CD4-positive, alpha-beta T cell treated with Interleukin-6 at 100 ng/mL for 8 hours (primary cell): ENCODE measurements at places on chromosomes 7 and 10.

- no peak for DNase-seq
Observed at GRCh38 chr7:79593866-79594301, 140.4 kb upstream of the MAGI2 start.

DNA sequence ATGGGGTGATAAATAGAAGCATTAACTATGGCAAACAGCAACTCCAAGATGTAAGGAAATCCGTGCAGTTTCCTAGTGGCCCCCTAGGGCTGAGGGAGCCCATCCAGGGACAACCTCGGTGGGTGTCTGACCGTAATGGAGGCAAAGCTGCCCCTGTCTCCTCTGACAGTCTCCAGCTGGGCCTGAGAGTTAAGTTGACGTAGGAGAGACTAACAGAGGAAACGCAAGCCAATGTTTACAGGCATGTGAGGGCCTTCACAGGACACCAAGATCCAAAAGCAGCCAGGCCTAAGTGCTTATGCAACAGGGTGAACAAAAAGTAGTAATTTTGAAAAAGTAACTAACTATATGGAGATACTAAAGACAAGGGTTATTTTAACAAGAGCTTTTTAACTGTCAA lies 330.0 kb upstream of the C7orf33 start:
- no peak for DNase-seq

- DNase-seq = no peak
Observed at GRCh38 chr10:24791084-24791726, 67.5 kb upstream of the ARHGAP21 start.

- no peak for DNase-seq
Observed at GRCh38 chr10:9608602-9609001, 1409.1 kb upstream of the CELF2 start.

GRCh38 chr7:50508471-50508943 lies 56.7 kb downstream of the DDC start:
- DNase-seq = no peak

GRCh38 chr10:18918532-18918931 lies 130.1 kb upstream of the MALRD1 start:
- no peak for DNase-seq

DNA sequence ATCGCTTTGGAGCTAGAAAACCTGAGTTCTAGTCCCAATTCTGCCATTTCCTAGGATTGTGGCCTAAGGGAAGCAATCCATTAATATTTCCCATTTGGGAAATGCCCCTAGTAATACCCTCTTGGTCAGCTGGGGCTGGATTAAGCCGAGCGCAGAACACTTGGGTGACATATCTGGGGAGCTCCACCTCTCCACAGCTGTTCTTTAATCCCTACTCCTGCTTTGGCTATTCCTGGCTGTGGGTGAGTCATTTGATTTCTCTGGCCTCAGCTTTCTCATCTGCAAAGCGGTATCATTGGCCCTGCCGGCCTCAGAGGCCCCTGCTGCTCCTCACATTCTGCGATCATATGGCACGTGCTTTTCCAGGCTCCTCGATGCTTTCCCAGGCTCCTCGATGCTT lies 108.3 kb downstream of the BUB3 start:
- no peak for DNase-seq

- DNase-seq = no peak
Observed at GRCh38 chr7:129176916-129177710, 11.3 kb upstream of the SMO start.

GRCh38 chr7:41029072-41029499 lies 673.8 kb downstream of the INHBA start:
- DNase-seq = no peak

DNA sequence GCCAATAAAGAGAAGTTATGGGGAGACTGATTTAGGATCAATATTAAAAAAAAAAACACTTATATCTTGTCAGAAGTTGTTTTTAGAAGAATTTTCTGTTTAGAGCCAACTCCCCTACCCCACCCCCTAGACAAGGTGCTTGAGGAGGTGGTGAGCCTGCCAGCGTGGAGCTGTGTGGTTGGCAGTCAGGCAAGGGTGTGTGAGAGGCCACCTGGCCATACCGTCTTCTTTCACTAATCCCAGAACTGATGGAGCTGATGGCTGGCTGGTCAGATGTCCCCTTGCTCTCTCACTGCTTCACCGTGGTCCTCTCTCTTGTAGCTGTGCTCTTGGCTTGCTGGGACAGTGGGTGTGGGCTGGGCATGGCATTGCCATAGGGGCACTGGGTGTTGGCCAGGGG lies 34.3 kb downstream of the NACAD start:
- no peak for DNase-seq

GRCh38 chr10:114682121-114682520 lies 24.0 kb upstream of the ABLIM1 start:
- DNase-seq = no peak

DNA sequence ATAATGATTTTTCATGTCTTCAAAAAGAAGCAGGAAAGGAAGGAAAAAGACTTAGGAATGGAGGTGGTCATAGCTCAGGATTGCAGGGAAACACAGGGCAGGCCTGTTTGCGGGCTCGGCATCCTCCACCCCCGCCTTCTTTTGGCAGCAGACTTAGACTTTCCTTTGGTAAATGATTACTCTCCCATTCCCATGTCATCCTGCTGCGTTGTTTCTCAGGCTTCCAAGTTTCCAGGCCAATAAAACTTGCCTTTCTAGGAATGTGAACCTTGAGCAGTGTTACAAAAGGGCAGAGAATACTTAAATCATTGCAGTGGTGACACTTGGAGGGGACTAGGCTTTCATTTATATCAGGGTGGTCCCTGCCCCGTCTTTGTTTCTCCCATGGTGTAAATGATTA lies 34.0 kb upstream of the DGKB start:
- DNase-seq = no peak

DNA sequence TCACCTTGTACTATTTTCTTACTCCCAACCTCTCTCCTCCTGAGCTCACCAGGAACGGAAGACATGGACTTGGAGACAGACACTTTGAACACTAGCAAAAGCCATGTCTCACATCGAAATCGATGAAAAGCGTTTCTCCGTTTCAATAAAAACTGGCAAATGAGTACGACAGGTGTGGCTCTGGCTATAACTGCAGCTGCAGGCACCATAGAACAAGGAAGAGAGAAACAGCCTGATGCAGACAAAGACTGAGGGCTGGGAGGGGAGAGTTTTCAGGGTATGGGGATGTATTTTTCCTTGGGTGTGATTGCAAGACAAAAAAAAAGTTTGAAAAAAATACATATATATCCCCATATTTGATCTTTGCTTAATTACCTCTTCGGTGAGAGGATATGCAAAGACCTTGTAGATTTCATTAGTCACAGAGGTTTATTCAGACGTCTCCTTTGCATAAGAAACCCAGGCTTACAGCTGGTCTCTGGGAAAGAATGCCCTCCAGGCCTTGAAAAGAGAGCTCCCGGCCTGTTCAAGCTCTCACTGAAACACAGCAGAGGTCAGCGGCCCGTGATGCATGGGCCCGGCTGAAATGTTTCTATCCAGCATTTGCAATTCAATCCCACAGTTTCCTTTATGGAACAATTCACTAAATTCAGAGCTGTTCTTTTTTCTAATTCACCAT lies 63.1 kb downstream of the TLL2 start:
- no peak for DNase-seq

DNA sequence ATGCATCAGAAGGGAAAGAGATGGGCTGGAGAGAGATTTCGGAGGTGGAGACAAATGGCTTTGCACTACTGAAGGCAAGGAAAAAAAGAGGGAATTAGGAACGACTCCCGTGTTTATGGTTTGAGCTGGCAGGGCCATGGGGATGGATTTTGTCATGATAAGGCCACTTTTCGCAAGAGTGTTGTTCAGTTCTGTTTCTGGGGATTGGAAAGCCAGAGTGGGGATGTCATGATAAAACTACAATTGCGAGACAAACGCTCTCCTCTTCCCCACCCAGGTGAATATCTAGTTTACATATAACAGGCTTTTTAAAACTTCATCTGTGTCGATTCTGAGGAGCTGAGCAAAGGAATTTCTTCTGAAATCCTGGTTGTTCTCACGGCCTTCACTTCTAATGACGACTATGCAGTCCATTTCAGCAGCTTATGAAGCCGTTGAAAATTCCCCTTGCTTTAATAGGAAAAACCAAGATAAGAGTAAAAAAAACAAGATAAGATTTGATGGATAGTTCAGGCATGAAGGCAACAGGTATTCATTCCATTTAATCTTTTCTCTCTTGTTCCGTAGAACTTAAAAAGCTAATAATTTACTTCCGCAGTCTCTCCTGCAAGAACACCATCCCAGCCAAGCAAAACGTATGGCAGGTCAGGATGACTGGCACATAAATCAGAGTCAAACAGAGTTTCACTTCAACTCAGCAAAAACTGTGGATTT lies 245.6 kb upstream of the PITRM1 start:
- DNase-seq = no peak

DNA sequence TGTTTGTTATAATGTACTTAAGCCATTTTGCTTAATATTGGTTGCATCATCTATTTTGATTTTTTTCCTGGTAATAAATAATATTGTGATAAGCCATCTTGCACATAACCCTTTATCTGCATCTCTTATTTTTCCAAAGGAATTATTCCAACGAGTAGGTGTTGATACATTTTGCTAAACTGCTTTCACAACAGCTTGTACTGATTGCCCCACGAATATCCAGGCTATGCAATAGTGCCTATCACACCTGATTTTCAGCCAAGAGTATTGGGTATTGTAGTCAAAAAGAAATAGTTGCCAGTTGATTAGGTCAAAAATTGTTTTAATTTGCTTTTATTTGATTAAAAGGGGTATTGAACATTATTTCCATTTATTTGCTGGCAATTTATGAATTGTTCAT lies 20.7 kb downstream of the CREB5 start:
- no peak for DNase-seq

- no peak for DNase-seq
Observed at GRCh38 chr10:47323636-47324296, 1.5 kb downstream of the GDF2 start.

GRCh38 chr10:29811751-29812427 lies 177.1 kb upstream of the SVIL start:
- DNase-seq = no peak
